A549 treated with AZD2906 at 1 μM for 4 hours (cell line): ENCODE measurements at places on chromosomes 6 and 20. TPM values are rescaled to one million over a fixed set of nuclear protein-coding genes. Genes with fewer than 3 reads are reported as not detected.

The FARS2 gene
- total RNA-seq: 10.1 to 10.7 TPM (median 10.4 TPM) in 5 replicates

The EYA4 gene
- 8.5 to 10.0 TPM (median 9.8 TPM) in 5 replicates for total RNA-seq

The IDH3B gene
- total RNA-seq: 128 to 135 TPM (median 132 TPM) in 5 replicates

The HTR1E gene
- not detected in 5 replicates for total RNA-seq

The SLC32A1 gene
- not detected in 5 replicates for total RNA-seq

The PRL gene
- not detected in 5 replicates for total RNA-seq

The RBPJL gene
- not detected in 5 replicates for total RNA-seq

The GNAS-AS1 gene
- not detected in 5 replicates for total RNA-seq

The ID4 gene
- total RNA-seq: 0.48 to 1.0 TPM (median 0.86 TPM) in 5 replicates

The CST4 gene
- total RNA-seq: 0.14 TPM in 1 of 5 replicates, not detected in the others

The TSPO2 gene
- 0.09 TPM in 1 of 5 replicates, not detected in the others for total RNA-seq

The CYP21A2 gene
- 0.06 TPM in 1 of 5 replicates, not detected in the others for total RNA-seq

The E2F3 gene
- 10.4 to 13.2 TPM (median 11.0 TPM) in 5 replicates for total RNA-seq

The GPLD1 gene
- total RNA-seq: 0.81 to 1.2 TPM (median 1.0 TPM) in 5 replicates

The FOXC1 gene
- 4.8 to 6.9 TPM (median 6.4 TPM) in 5 replicates for total RNA-seq

The BTN1A1 gene
- not detected in 5 replicates for total RNA-seq

The OPN5 gene
- not detected in 5 replicates for total RNA-seq

The CD83 gene
- total RNA-seq: 1.5 to 2.3 TPM (median 1.7 TPM) in 5 replicates

The TNFRSF6B gene
- 0.22 to 0.87 TPM (median 0.69 TPM) in 5 replicates for total RNA-seq

The REM1 gene
- 0.59 to 1.3 TPM (median 0.90 TPM) in 5 replicates for total RNA-seq

The HLA-DRB1 gene
- total RNA-seq: not detected in 5 replicates

The ATP6V1G2 gene
- total RNA-seq: 0.62 to 1.1 TPM (median 0.93 TPM) in 5 replicates

The MCCD1 gene
- total RNA-seq: not detected in 5 replicates

The TFAP2B gene
- total RNA-seq: not detected in 5 replicates

The SLC52A3 gene
- total RNA-seq: 0.32 to 0.54 TPM (median 0.49 TPM) in 5 replicates

The RIPPLY2 gene
- 0.33 to 0.70 TPM (median 0.38 TPM) in 5 replicates for total RNA-seq

The GHRH gene
- total RNA-seq: not detected in 5 replicates

The ADGRF4 gene
- 15.2 to 18.7 TPM (median 16.9 TPM) in 5 replicates for total RNA-seq

The POPDC3 gene
- total RNA-seq: 19.8 to 23.7 TPM (median 22.1 TPM) in 5 replicates

The HLA-DPA1 gene
- 0.05 to 0.11 TPM in 2 of 5 replicates, not detected in the others for total RNA-seq

The SGK1 gene
- total RNA-seq: 91.0 to 141 TPM (median 91.5 TPM) in 5 replicates

The KIF25 gene
- 0.03 to 0.07 TPM in 2 of 5 replicates, not detected in the others for total RNA-seq

The HLA-DMB gene
- 1.4 to 2.5 TPM (median 1.7 TPM) in 5 replicates for total RNA-seq

The LGSN gene
- total RNA-seq: 2.2 to 2.4 TPM (median 2.3 TPM) in 5 replicates

The SNPH gene
- total RNA-seq: 3.3 to 4.7 TPM (median 4.2 TPM) in 5 replicates

The PNLDC1 gene
- 0.05 to 0.13 TPM (median 0.05 TPM) in 3 of 5 replicates, not detected in the others for total RNA-seq
